Stimulated activated CD8-positive, alpha-beta memory T cell treated with anti-CD3 and anti-CD28 coated beads, Interleukin-4, amount 100 ng/mL, for 1 hour (primary cell): ENCODE measurements at places on chromosomes 1 and 21.
A peak's percentile ranks its signal among the peaks of the same experiment; 100 is the strongest.

DNA sequence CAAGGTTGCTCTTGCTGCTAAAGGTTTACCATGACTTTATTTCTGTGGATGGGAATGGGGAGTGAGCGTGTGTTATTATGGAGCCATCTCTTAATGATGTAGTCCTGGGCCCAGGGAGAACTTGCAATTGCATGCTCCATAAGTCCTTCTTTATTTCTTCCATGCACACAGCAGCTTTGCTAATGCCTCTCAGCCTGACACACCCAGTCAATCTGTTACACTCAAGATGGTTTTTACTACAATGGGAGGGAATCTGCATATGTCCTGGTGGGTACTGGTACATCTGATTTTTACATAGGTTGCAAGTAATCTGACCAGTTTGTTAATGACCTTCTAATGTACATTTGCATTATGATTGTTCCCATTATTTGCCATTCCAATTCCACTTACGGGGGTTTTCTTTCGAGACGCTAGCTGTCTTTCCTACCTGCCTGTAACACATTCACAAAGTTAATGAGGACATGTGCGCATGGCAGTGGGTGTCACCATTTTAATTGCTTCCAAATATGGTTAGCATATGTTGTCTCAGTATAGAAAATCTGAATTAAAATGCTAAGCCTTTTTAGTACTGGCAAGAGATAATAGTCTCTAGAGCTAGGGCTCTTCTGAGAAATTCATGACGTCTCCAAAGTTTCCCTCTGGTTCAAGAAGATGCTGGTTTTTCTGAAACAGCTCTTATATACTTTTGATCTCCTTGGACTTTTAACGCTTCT is 188.2 kb downstream of the GRIK1 start:
- DNase-seq: no peak

- no peak for DNase-seq
Observed at GRCh38 chr21:33206771-33207281, 22.9 kb upstream of the IFNAR2 start.

GRCh38 chr1:50779801-50780200 is 180.3 kb downstream of the FAF1 start:
- no peak for DNase-seq

DNA sequence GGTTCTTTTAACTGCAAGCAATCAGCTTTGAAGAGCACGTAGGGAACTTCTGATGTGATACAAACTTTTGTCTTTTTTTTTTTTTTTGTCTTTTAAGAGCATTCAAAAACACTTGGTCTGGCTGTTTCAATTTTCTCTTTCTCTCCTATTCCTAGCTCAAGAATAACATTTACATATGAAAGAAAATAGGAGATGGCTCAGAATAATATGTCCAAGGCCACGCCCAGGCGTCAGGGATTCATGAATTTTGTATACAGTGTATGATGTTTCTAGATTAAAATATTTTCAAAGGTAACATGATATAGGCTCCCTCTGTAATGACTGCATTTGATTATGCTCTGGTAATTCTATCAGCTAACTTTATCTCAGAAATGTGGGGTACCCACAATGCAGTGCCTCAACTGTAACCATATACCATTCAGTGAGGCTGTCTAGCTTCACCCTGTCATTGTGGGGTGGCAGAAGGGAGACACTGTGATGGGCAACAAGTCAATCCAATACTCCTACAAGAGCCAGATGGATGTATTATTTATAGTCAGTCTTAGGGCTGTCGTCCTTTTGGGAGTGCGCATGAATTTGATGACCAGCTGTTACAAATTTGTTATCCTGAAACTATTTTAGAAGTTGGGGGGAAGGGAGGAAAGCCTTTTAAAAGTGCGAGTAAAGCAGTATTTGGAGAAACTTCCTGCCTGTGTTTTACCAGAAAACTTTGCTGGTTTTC is 1.5 kb upstream of the AKNAD1 start:
- no peak for DNase-seq

GRCh38 chr1:19597496-19598309 is 46.4 kb upstream of the NBL1 start:
- no peak for DNase-seq

GRCh38 chr1:229841230-229841629 is 215.2 kb downstream of the URB2 start:
- no peak for DNase-seq

DNA sequence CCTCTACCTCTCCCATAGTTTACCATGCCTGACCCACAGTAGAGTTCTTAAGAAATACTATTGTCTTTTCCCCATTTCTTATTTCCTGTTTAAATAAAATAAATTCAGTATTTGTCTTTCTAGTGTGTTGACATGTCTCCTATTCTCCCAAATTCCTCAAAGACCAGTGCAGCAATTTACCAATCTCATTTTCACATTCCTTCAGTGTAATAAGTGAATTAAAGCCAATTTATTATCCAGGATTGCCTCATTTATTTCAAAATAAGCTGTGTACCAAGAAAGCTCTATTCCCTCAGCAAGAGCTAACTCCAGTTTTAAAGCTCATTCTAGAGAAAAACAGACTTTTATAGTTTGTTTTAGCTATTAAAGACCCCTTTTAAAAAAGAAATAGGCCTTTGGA is 49.9 kb downstream of the DISC1 start:
- DNase-seq: no peak

DNA sequence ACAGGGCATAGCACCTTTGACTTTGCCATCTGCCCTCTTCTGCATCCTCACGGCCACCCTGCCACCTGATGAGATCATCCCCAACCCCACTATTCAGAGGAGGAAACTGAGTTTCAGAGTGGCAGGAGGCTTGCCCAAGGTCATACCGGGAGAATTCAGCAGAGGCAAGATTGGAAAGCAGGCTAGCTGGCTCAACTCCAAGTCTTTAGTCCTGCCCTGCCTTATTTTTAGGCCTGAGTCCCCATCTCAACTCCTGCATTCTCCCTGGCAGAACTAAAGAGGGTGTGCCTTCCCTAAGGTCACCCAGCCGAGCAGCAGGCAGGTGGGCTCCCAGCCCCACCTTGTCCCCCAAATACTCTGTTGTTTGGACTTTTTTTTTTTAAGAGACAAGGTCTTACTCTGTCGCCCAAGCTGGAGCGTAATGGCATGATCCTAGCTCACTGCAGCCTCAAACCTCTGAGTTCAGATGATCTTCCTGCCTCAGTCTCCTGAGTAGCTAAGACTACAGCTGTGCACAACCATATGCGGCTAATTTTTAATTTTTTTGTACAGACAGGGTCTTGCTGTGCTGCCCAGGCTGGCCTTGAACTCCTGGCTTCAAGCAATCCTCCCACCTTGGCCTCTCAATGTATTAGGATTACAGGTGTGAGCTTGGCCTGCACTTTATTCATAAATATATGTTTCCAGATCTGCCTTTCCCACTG is 13.8 kb upstream of the FGR start:
- DNase-seq: no peak

DNA sequence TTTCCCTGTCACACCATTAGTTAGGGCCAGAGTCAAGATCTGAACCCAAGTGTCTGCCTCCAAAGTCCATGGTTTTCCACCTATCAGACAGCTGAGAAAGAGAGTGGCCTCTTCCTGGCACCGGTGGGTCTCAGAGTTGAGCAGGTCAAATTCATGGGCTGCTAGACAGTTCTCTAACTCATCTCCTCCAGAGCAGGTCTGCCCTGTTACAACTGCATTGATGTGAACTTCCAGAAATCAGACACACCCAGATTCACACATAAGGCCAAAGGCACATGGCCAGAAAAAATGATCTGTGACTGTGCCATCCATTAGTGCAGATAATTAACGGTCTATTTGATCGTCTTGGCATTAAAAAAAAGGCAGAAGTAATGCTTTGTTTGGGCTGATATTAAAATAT is 17.5 kb downstream of the SMIM12 start:
- DNase-seq: no peak

DNA sequence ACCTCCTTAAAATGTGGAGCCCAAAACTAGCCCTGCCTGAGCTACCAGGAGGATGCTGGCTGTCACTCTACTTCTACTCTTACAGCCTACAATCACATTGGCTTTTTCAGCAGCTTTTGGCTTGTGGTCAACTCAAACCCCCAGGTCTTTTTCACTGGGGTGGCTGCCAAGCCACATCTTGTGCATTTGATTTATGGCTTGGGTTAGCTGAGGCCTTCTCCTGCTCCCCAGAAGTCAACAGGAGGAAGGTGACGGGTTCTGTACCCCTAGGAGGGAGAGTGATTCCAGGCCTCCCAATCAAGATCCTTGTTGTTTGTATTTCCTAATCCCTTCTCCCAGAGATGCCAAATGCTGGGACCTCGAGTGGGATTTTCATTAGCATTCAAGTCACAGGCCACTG is 124.3 kb downstream of the LACTBL1 start:
- no peak for DNase-seq

GRCh38 chr21:46368533-46369285 is 44.8 kb downstream of the PCNT start:
- peak; percentile 5 for DNase-seq

DNA sequence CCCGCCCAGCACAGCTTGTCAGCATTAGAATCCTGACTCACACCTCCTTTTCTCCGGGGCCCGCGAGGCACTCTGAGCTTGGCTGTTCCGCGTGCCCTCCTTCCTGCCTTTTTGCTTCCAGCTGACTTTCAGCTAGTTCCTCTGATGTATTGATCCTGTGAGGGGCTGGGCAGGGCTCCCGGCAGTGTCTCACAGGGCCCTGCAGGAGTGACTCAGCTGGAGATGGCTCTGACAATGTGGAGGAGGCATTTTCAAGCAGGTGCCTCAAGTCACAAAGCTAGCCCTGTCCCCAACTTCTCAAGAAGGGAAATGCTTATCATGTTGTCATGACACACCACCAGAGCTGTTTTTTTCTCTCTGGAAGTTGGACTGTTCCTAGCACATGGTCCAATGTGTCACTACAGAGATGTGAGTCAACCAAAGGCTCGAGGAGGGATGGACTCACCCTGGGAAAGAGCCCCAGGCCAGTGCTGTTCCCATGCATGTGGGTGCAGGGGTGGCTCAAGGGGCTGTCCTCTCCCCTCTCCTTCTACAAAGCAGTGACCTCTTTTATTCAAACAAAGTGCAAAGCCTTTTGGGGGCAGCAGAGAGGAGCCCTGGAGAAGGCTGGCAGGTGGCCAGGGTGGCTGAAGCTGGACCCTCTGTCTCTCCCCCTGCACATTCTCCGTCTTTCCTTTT is 30.6 kb downstream of the SYT6 start:
- DNase-seq: no peak

GRCh38 chr1:172277275-172277674 is 143.2 kb upstream of the C1orf105 start:
- no peak for DNase-seq

DNA sequence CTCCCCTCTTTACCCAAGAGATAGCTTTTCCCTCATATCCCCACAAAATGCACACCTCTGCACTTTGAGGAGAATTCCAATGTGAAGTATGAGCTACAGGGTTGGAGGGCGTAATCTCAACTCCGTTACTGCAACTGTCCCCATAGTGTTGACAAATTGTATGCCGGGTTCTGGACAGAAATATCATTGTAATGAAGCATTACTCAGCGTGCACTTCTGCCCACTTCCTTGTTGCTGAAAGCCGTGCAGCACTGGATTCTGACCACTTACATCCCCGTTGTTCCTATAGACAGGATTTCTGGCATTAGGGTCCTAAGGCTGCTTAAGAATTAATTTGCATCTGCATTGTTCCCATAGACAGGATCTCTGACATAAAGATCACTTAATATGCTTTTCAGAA is 205.6 kb downstream of the RHOU start:
- DNase-seq: no peak

- DNase-seq: no peak
Observed at GRCh38 chr1:29803486-29803885, 567.2 kb downstream of the PTPRU start.

GRCh38 chr1:51348147-51348527 is 17.8 kb upstream of the TTC39A start:
- no peak for DNase-seq

DNA sequence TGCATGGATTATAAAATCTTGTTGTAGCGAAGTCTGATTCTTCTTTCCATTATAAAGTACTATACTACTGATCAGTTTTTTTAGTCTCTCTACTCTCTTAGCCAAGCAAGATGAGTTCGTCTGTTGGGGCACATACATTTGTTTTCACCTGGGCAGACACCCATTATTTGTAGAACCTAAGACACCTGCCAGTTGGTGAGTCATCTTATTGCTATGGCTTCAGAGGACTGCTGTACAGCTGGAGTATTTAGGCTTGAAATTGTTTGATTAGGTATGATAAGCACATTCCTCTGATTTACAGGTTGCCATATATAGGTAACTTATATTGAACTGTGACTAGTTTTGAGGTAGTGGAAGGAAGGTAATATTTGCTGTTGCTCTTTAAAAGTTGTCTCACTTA is 17.2 kb downstream of the RBM15 start:
- DNase-seq: no peak

DNA sequence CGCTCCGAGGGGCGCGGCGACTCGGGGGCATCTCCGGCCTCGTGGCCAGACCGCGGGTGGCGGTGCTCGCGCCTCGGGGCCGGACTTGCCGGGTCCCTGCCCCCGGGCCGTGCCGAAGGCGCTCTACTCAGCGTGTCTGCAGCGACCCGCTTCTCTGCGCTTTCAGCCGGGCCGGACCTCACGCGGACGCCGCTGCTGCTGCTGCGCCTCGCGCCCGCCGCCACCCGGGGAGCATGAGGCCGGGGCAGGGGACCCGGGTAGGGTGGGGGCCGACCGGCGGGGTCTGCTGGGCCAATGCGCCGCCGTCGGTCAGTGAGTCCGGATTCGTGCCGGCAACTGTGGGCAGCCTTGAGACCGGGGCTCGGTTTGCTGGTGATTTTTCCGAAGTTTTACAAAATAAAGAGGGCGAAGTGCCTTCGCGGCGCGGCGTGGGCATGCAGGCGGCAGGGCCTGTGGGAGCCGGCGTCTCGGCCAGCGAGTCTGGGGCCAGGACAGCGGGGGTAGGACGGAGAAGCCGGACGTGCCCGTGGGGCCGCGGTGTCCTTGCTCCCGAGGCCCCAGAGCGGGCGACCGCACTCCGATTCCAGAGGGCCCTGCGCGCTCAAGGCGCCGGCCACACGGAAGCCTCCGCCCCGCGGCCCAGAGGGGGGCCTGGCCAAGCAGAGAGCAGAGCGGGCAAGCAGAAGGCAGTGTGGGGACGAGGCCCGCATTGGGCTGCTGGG is 749 bp downstream of the FAM163A start:
- no peak for DNase-seq

- no peak for DNase-seq
Observed at GRCh38 chr1:151475175-151475574, 15.9 kb upstream of the POGZ start.

DNA sequence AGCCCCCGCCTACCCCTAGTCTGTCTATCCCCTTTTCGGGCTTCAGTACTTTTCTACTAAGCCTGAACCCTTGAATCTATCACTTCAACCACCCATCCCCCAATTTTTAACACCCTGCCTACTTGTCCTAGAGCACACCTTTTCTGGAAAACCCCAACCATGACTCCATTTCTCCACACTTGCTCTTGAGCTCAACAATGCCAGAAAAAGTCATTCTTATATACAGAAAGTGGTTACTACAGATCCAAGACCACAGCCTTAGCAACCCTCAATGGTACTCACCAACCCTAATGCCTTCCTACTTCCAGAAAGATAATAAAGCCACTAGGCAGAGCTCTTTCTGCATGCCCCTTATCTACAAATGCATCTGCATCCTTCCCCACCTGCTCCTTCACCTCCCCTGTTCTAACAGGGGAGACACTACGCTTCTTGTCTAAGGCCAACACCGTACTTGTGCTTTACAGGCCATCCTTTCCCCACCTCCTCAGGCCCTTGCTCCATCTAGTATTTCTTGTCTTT is 41.2 kb downstream of the DMAP1 start:
- DNase-seq: no peak
